ENCODE measurements at places on chromosomes 7 and 10.

- DNase-seq = no peak
These were observed 2.7 kb downstream of the ORAI2 start for GRCh38 chr7:102436118-102436517.

- no peak for DNase-seq
These were observed 8.0 kb upstream of the DMTF1 start for GRCh38 chr7:87144173-87144657.

DNA sequence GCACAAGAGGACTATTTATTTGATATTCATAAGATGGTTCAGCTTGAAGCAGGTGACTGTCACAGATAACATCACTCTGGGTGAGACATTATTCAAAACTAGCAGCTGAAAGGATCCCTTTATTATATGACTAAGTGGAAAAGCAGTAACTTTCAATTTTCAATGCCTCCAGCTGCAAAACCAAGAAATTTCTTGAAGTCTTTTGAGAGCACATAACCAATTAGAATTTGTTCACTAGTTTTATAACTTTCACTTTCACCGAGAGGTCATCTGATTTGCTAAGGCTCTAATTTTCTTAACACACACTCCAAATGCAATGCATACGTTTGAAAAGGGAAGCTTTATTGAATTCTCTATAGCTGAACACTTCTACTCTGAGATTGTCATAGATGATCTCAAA, 88.6 kb upstream of the KLF14 start:
- peak; percentile 26 for DNase-seq

DNA sequence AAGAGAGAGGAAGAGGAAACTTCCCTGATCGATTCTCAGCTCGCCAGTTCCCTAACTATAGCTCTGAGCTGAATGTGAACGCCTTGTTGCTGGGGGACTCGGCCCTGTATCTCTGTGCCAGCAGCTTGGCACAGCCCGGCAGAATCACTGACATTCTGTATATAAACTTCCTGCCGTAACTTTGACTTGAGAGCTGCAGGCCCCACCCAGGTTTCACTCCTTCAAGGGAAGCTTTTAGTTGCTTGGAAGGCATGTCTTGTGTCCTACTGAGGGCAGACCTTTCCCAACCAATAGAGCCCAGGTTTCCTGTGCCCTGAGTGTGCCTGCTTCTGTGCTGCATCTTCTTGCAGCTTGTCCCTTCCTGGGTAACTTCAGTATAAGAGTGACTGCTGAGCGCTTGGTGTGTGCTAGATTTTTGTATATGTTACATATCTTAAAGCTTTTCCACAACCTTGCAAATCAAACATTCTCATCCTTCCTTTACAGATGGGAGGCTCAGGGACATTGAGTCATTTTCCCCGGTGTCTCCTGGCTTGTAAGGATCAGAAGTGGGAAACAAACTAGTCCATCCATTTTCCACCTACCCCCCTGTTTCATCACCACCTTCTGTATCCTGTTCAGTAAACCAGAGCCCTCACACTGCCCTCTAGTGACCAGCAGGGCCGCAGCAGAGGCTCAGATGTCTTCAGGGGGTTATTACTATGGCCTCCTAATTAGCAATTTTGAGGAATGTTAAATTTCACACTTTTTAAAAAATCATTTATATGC, 225.2 kb upstream of the PRSS58 start:
- peak; percentile 69 for DNase-seq

DNA sequence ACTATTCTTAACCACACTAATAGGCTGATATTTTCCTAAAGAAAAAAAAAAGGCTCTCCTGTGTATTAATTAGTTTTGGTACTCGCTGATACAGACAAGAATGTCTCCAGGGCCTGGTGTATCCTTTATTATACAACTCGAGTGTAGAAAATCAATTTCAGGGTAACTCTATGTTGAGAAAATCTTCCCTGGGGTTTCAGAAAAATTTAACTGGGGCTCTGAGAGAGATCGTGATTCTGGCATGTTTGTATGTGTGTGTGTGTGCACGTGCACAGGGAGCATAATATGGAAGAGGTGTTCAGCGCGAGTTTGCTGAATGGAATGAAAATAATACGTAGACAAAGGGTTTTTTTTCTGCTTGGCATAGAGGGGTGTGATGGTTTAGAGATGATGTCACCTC, 496.8 kb downstream of the GPAM start:
- DNase-seq = no peak

GRCh38 chr7:132758986-132759385, 182.7 kb upstream of the PLXNA4 start:
- peak; percentile 11 for DNase-seq

DNA sequence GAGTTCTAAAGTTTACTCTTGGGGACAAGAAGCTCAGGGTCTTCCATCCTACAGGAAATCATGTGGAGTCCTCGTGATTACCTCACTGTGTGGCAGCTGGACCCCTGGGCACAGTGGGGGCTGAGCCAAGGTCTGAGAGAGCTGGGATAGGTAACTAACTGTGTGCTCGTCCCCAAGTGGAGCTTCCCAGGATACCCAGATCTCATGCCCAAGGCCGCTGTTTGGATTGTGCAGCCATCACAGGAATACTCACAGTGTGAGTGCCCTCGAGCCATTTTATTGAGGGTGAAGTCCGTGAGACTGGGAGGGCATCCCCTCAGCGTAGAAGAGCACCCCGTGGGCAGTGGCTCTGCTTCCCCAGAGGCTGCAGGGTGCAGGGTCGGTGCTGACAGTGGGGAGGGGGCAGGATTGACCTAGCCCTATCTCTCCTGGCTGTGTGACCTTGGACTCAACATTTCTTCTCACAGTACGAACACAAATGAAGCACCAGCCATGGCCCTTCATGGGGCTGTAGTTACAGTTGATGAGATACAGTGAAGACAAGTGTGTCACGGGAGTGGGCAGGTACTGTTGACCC, 69.6 kb upstream of the LEP start:
- DNase-seq = no peak

DNA sequence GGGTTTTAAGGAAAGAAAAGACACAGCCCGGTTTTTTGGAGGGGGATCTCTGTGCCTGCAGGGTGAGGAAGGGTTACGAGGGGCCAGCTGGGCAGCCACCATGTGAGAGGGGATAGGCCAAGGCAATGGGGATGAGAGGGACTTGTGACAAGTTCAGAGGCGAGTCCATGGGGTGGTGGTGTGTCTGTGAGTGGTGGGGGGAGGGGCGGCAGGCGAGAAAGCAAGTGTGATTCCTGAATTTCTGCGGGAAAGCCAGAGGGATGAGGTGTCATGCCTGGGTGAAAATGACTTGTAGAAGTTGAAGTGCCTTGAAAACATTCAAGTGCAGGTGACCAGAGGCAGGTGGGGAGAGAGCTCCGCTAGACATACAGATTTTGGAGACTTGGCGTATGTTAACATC, 61.0 kb upstream of the RNF32 start:
- DNase-seq = no peak

DNA sequence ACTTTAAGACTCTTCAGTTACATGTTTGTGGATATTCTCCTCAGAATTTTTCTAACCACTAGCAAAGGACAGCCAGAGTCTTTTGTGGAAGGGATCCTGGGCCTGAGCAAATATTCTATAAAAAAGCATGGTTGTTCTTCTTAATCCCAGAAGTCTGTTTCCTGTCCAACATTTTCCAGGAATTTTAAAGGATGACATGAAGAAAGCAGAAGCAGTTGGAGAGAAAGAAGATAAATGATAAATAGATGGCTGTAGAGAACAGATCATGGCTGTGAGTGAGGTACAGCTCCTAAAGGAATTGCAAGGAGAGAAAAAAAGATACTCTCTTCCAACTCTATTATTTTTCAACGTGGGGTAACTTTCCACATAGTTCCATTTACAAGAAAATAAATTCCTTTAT, 91.8 kb upstream of the STEAP4 start:
- no peak for DNase-seq

DNA sequence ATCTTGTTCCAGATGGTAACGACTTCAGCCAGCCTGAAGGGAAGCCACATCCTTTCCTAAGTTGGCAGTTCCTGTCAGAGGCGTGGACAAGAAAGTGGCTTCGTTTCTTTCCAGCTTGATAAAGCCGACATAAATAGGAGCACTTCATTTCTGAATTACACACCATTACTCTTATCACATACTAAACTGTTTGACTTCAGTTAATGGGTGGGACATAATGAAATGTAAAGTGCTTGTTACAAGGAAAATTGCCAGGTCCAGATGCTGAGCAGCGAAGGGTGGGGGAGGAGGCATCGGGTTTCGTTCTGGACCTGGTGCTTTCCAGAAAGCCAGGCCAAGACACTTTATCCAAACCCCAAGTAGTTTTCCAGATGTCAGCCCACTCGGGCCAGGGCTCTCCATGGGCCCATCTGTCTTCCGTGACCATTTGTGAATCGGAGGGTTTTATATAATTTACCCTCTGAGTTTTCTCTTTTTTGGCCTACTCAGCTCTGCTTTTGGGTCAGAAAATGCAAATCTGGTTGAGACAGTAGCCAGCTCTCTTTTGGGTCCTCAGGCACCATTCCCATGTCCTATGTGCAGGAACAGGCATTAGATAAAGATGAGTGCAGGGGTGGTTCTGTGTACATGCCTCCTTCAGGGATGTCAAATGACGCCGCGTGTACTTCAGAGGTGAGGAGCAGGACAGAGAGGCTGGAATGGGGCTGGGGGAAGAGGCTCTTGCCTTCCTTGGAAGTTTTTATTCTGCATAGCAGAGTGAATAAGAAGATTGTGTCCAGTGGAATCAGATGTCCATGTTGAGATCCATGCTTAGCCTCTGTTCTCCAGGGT, 90.2 kb downstream of the TACC2 start:
- no peak for DNase-seq

DNA sequence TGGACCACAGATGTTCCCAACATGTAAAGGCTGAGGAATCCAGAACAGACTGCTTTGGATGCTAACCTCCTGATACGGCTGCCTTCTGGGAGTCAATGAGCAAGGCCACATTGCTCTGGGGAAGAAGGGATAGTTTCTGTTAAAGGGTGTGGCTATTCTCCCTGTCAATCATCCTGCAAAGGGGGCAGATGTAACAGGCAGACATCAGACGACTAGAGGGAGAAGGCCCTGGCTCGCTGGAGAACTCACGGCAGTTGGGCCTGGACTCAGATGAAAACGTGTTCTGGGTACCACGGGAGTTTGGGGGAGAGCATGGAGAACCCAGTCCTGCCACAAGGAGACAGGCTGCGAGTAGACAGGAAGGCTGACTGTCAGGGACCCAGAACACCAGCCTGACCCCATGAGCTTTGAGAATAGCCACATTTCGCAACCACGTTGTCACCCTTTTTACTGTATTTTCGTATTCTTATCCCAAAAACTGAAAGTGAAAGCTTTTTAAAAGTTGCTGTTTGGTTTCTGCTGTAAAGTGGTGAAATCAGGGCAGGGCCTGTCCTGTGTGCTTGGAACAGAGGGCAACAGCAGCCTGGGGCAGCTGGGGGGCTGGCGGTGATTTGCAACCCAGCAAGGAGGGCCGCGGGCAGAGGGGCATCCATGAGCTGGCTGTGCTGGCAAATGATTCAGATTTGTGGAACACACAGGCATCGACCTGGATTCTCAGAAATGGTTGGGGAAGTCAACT, 95.3 kb downstream of the MYOF start:
- DNase-seq = peak; percentile 87

- DNase-seq = no peak
These were observed 274.6 kb upstream of the COBL start for GRCh38 chr7:51591223-51591622.

DNA sequence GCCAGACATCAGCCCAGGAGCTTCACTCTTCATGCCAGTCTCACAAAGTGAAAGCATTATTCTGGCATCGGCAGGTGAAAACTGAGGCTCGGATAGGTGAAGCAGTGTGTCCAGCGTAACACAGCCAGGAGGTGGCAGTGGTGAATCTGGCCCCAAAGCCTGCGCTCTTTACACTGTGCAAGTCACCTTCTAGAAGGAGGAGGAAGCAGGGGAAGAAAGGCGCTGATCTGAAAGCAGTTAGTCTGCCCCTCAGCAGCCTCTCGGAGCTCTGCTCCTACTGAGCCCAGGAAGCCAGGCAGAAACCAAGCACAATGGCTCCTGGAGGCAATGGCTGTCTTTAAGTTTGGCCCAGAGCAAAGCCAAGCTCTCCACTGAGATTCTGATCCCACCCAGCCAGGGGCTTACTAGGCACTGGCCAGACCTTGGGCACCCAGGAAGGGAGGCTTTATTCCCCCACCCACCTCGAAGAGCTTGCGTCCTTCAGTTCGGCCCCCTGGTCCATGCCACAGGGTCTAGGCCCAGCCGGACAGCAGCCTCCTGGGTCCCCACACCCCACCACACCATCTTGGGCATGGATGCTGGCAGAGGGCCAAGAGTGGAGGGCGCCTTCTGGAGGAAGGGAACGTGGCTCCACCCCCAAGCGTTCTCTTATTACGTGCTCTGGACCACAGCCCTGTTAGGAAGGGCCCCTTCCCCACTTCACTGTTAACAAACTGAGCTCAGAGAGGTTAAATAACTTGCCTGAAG, 104.5 kb downstream of the GRID1 start:
- no peak for DNase-seq

- DNase-seq = peak; percentile 52
These were observed 133.6 kb downstream of the ZMIZ1 start for GRCh38 chr10:79202188-79203013.

DNA sequence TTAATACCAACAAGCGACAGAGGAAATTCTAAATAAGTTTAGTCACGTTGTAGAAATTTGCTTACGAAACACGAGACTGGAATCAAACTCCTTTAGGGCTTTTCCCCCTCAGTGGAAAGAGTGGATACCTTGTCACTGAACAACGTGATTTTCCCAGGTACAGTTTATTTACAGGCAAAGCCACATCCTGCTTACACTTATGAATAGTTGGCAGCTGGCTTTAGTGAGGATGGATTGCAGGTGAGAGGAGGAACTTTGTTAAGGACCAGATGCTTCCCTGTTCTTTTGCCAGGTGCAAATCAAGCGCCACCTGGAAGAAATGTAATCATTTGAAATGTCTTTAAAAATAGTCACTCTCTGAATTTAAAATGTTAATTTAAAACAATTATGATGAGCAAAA, 282.4 kb downstream of the ADARB2 start:
- no peak for DNase-seq

DNA sequence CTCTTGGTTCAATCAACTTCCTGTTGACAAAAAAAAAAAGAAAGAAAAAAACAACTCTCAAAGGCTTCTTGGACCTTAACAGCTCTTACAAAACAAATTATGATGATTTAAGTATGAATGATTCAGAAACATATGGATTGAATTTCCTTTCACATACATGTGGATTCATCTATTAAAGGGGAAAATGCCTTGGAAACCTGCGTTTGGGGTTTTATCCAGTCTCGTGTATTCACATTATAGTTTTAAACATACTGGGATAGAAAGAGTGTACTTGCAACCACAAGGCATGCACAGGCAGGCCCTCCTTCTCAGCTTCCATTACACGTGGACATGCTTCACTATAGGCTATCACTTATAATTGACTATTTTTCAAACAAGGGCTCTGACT, 286.7 kb downstream of the INHBA start:
- DNase-seq = no peak
